ENCODE measurements at places on chromosomes 4 and X.

DNA sequence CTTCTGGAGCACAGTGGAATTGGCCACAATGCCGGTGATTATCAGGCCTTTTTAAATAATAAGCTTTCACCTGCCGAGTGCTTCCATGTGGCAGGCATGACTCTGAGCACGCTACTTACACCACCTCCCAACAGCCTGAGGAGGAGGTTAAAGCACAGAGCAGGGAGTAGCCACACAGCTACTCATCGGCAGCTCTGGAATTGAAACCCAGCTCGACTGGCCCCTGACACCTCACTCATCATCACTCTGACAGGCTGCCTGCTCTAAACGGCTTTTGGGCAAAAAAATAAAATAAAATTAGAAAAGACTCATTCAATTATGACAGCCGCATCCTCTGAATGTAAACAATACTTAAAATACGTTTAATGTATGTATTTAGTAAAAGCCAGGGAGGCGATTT, 326.4 kb upstream of the NOCT start:
- no peak for DNase-seq

- DNase-seq = peak; percentile 47
Measured at GRCh38 chr4:183658362-183659028, 490 bp downstream of the RWDD4 start.

- DNase-seq = no peak
Measured at GRCh38 chr4:184688447-184688846, 38.9 kb downstream of the PRIMPOL start.

GRCh38 chr4:76426272-76426671, 5.3 kb upstream of the CCDC158 start:
- DNase-seq = no peak

GRCh38 chr4:138671606-138672084, 343.9 kb upstream of the NOCT start:
- no peak for DNase-seq

- no peak for DNase-seq
Measured at GRCh38 chr4:172850838-172851237, 317.8 kb upstream of the GALNT7 start.

- DNase-seq = no peak
Measured at GRCh38 chrX:2242980-2243379, 257.8 kb downstream of the DHRSX start.

- no peak for DNase-seq
Measured at GRCh38 chrX:41542135-41542534, 95.0 kb downstream of the NYX start.

DNA sequence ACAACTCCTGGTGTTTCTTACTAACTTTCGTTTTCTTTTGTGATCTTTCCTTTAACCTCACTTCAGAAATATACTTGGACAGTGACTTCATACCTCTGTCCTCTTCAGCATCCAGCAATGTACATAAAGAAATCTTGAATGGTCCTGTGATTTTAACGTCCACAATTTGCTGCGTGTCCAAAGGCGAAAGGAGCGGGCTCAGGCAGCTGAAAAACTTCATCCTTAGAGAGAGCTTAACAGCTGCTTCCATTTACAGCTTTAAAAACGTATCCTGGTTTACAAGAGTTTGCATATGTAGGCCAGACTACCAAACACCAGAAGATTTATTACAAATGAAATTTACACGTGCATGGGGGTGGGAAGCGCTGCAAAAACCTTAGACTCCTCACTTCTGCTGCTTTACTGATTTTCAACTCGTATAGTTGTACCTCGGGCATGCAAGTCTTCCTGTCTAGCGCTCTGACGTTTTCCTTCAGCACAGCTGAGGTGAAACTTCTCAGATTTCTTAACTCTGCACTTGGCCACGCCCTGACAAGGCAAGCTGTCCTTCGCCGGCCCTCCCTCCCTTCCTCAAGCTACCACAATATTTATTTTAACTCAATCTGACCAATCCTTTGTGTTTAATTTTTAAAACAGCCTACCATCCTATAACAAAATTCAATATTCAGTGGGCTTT, 406.4 kb downstream of the FAM47A start:
- no peak for DNase-seq

DNA sequence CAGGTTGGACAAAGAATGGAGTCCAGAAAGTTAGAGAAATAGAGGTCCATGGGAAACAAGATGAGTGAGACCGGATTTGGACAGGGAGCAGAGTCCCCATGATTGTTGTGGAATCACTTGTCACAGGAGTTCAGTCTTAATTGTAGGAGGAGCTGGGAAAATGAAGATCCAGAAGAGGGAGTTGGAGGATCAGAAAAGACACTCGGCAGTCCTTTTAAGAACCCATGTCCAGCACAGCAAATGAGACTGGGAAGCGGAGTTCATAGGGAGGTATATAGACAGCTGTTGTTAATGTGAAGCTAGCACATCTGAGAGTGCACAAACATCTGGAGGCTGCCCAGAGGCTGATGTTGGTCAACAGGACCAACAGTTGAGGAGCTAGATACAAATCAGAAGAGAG, 111.4 kb upstream of the RXFP1 start:
- DNase-seq = no peak

GRCh38 chrX:151169783-151170182, 6.6 kb upstream of the GPR50 start:
- no peak for DNase-seq

- no peak for DNase-seq
Measured at GRCh38 chrX:14802943-14803710, 69.7 kb downstream of the FANCB start.

- peak; percentile 46 for DNase-seq
Measured at GRCh38 chr4:87465739-87466366, 43.5 kb downstream of the NUDT9 start.

- DNase-seq = no peak
Measured at GRCh38 chrX:67693928-67694327, 150.1 kb downstream of the AR start.

GRCh38 chr4:80115368-80116181, 42.5 kb upstream of the ANTXR2 start:
- DNase-seq = no peak

GRCh38 chrX:44674906-44675305, 132.2 kb upstream of the FUNDC1 start:
- DNase-seq = no peak

DNA sequence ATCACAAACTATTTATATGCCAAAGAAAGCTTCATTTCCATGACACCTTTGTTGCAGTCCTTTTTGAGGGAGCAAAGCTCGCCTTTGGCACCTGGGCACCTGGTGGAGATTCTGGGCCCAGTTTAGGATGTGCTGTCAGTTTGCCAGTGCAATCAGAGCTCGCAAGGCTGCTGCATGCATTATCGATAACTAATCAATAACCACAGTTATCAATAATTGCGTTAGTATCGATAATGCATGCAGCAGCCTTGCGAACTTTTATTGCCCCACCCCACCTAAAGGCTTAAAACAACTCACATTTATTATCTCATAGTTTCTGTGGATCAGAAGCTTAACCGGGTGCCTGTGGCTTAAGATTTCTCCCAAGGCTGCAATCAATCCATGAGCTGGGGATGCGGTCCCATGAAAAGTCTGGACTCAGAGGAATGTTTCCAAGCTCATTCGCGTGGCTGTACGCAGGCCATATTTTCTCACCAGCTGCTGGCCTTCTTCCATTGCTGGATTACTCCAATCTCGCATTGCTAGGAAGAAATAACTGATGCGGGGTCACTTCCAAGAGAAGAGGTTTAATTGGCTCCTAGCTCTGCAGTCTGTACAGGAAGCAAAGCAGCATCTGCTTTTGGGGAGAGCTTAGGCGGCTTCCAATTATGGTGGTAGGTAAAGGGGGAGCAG, 6.2 kb upstream of the AFAP1 start:
- no peak for DNase-seq

DNA sequence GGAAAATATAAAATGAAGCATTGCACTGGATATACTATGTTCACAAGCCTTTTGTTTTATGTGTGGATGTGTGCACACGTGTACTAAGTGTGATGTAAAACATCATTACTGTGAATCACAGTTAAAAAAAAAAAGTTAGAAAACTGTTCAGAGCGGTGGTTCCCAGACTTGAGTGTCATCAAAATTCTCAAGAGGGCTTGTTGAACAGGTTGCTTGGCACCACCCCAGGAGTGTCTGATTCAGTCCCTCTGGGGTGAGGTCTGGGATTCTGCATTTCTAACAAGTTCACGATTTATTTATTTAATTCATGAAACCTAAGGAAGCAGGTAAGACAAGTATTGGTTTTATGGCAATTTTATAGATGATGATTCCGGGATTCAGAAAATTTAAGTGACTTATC, 1.8 kb downstream of the CENPU start:
- no peak for DNase-seq

- DNase-seq = no peak
Measured at GRCh38 chrX:153061732-153062131, 5.5 kb downstream of the PNMA3 start.

DNA sequence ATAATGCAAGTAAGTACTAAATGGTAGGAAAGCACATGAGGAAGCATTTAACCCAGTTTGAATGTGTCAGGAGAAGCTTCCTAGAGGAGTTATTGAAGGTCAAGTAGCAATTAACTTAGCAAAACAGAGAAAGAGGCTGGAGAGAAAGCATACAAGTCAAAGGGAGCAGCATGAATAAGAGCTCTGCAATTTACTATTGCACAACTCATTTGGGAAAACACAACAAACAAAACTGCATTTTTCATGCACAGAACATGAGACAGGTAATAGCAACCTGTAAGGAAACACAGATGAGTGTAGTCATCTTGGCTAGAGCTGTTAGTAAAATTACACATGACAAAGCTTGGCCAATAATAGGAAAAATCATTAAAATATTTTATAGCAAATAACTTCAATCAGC, 538.1 kb downstream of the PPP4R3C start:
- no peak for DNase-seq

DNA sequence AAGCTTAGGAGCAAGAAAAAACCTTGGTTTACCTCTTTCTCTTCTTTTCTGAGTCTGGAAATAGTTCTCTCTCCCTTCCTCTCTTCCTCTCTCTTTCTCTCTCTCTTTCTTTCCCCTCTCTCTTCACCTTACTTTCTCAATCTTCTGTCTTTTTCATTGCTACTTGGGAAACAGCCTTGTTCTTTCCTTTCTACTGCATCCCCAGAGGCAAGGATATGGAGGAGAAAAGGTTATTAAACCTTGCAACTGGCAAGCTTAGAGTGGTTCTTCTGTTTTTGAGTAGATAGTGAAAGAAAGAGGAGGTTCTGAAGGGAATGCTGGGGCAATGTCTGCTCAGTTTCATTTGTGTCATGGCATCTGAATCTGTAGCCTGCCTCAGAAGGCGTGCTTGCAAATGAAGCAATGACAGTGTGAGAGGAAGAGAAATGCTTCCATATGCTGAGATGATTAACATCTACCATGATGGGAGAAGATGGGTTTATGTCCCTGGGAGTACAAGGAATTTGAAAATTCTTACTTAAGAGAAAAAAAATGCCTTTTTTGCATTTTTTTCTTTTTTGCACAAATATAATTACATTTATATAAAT, 190.6 kb downstream of the CEP135 start:
- DNase-seq = no peak

DNA sequence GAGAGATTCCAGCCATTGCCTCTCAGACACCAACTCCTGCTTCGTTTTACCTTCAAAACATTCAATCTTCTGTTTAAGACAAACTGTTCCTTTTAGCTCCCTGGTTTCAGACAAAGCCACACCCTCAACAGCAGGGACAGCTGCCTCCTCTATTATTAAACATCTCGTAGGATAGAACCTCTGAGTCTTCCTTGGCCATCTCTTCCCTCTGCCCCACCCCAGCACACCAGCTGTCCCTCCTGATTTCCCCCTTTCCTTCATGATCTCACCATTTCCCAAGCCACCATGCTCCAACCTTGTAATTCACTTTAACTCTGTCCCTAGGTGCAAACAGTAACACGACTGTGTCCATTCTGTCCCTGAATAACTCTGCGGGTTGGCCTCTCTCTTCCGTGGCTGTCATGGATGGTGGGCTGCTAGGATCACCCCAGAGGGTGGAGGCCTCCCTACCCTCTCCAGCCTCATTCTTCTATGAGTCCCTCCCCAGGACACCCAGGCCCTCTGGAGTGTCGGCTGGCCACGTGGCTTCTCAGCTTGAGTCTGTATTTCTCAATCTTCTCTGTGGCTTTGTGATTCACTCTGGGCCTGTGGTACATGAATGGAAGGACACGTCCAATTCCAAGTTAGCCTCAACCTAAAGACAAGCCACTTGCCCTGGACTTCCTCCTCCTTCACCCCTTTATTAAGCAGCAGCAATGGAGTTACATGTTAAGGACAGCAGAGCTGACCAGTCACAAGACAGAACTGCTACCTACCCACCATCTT, 349.9 kb downstream of the FBXW7 start:
- no peak for DNase-seq

DNA sequence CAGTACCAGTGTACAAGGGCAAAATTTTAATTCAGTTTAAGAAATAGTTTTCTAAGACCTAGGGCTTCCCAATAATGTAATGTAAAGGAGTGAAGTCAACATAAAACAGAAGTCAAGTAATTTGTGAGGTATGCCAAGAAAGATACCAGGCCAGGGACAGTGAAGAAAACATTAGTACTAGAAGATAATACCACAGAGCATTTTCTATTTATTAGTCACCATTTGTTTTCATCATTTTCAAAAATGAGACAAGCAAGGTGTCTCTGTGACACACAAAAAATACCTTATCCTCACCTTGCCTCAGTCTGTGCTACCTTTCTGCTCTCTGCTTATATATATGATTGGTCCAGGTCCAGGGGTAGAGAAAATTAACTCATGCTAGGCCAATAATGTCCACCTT, 46.8 kb downstream of the VEGFC start:
- DNase-seq = no peak

GRCh38 chr4:116066711-116067245, 953.4 kb upstream of the NDST4 start:
- no peak for DNase-seq

DNA sequence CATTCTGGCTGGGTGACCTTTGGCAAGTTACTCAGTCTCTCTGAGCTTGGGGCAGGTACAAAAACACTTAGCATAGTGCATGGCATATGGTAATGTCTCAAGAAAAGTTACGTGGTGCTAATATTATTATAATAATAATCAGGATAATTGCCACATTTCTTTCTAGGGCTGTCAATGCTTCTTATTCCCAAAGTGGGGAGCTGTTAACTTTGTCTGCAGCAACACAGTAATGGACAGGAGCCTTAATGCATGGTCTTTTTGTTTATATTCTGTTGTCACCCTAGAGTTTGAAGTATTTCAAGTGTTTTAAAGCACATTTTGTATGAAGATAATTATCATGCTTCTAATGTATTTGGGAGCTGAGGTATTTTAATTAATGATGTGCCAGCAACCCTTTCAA, 121.8 kb downstream of the FHIP1A start:
- no peak for DNase-seq

- DNase-seq = no peak
Measured at GRCh38 chr4:131091896-131092295, 1995.9 kb downstream of the C4orf33 start.

DNA sequence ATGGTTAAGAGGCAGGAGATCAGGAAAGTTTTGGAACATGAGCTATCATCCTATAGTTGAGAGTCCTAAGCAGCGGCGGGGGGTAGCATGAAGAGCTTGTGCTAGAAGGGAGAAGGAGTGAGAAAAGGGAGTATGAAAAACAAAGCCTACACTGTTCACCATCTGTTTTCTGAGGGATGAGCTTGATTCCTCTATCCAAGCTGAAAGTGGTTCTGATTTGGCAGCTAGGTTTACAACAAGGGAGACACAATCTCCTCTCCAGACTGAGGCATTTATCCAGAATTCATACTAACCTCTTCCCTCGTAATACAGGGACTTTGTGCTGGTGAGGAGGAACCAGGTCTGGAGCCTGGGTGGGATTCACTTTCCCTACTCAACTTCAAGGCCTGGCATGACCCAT, 23.5 kb downstream of the TSC22D3 start:
- DNase-seq = no peak
